ENCODE measurements at places on chromosomes 11 and 22. TPM values are rescaled to one million over a fixed set of nuclear protein-coding genes. Genes with fewer than 3 reads are reported as not detected.

Gene MS4A14
- not detected for polyA plus RNA-seq

Gene CHST1
- 0.65 TPM for polyA plus RNA-seq

Gene SPECC1L
- 6.1 TPM for polyA plus RNA-seq

Gene P2RX6
- polyA plus RNA-seq: 0.31 TPM

Gene PRMT3
- polyA plus RNA-seq: 7.8 TPM

Measured in stomach (tissue), 19 donors.